ENCODE measurements at places on chromosomes 5 and 9.

GRCh38 chr9:34591248-34591916 lies 1.9 kb upstream of the CNTFR start:
- no peak for DNase-seq

GRCh38 chr5:94901191-94901979 lies 282.9 kb downstream of the SLF1 start:
- no peak for DNase-seq

GRCh38 chr5:135643881-135644766 lies 65.3 kb upstream of the CXCL14 start:
- DNase-seq = no peak

- no peak for DNase-seq
These were observed 73.1 kb downstream of the FOXB2 start for GRCh38 chr9:77092536-77092935.

DNA sequence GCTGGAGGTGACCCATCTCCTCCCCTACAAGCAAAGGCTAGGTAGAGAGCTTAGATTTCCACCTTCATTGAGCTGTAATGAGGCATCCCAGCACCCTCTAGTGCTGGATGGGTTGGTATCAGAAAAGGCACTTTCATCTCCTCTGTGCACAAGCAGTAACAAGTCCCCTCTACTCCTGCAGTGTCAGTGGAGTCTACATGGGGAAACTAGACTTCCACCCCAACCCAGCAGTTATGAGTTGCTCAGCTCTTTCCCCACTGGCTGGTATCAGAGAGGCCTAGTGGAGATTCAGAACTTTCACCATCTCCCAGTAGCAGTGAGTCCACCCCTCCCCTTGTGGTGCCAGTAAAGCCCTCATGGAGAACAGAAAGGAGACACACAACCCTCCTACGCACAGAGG lies 17.9 kb downstream of the FCN1 start:
- DNase-seq = no peak

- no peak for DNase-seq
These were observed 88.6 kb upstream of the CDKN2B start for GRCh38 chr9:22097707-22098106.

GRCh38 chr9:18976709-18977531 lies 56.1 kb downstream of the SAXO1 start:
- DNase-seq = no peak

GRCh38 chr5:178067755-178068154 lies 45.6 kb upstream of the N4BP3 start:
- no peak for DNase-seq

- no peak for DNase-seq
These were observed 120.6 kb downstream of the HMHB1 start for GRCh38 chr5:143932584-143932983.

GRCh38 chr5:1966461-1966860 lies 83.7 kb upstream of the IRX4 start:
- no peak for DNase-seq

DNA sequence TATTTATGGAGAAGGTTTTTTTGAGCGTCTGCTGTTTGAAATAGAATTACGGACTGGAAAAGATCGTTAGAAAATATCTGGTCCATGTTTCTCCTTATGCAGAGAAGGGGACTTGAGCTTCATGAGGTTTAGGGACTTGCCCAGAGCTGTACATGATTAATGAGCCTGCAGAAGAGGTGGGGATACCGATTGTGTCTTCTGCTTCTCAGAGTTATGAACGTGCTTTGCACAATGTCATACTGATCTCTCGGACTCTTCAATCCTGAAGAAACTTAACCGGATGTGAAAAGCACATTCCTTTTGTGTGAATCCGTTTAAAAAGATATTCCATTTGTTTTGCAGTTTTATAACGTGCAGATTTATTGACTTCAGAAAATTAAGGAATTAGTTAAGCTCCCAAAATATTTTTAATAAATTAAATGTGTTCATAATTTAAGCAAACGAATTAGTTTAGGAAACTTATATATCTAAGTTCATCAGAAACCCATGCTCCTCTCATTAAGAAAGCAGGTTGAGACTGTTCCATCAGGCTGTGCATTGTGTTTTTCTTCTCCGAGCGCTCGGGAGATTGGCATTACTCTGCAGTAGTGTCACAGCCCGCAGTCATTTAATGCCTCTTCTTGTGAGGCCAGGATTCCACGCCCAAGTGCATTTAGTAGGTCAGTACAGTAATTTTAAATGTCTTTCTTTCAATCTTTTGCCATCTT lies 40.8 kb upstream of the MEF2C start:
- DNase-seq = no peak

- no peak for DNase-seq
These were observed 32.1 kb downstream of the FGD3 start for GRCh38 chr9:92979283-92980056.

DNA sequence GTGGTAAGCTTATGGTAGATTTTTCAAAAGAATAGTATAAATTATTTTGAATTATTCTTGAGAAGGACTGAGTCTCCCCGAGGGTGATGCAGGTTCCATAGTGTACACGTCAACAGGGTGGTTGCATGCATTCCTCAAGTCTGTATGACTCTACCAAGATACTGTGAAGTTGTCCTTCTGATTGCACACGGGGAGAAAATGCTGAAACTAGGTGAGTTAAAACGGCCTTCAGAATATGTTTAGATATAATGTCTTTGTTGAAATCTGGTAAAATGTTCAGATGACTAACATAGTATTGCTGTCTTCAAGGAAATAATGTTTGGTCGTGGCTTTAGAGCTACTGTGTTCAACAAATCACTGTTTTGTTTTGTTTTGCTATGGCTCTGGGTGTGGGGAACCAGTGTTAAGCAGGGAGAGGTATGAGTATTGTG lies 22.4 kb upstream of the TNFAIP8 start:
- no peak for DNase-seq

DNA sequence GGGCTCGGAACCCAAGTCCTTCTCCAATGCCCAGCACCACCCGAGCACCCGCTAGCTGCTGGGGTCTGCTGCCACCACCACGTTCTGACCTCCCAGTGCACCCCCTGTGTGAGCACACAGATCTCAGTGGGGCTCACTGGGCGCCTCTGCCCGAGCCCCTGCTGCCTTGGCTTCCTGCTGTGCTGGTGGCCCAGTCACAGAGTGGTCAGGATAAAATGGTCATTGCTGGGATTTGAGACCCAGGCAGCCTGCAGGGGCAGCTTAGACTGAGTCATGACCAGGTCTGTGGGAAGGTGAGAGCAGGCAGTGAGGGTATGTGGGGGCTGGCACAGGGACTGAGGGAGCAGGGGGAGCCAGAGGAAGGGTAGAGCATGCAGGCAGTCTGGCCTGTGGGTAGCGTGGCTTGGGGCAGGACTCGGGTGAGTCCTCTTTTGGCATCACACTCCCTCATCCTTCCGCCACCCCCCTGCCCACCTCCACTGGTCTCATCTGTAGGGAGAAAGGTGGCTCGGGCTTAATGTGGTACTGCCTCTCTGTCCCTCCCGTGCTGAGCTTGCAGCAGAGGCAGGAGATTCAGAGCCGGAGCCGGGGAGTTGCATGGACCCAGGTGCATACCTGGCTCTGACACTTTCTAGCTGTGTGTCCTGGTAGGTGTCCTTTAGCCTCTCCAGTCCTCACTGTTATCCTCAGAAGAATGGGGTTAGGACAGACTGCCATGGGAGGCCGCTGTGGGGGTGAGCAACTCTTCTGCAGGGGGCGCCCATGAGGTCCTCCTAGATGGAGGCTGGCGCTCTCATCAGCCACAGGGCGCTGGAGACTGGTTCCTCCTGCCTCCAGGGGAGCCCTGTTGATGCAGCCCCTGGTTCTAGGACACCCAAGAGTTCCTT lies 32.1 kb downstream of the USP20 start:
- no peak for DNase-seq

DNA sequence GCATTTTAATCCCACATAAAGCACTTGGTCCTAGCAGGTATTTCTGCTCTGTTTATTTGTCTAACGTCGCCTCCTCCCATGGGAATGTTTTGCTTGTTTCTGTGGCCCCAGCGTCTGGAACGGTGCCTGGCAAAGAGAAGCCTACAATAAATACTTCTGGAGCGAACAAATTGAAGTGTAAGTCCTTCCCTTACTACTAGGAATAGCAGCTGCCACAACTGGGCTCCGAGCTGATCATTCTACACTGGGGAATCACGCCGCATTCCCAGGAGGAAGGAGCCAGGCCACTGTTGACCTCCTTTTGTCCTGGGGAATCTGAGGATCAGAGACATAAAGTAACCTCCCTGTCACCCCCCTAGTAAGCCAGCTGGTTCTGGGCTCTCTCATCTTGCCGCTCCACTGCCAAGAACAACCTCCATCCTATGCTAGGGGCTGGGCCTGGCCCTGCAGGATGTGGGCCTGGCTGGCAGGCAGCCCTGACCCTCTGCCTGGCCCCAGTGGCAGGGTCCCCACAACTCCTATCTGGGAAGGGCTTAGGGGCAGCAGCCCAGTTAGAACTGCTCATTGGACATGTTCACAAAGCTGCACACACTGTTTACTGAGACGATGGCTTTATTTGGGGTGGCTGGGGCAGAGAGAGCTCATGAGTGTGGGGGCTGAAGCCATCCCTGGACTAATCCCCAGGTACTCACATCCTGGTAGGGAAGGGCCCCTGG lies 82.8 kb downstream of the GTF3C4 start:
- DNase-seq = no peak

- no peak for DNase-seq
These were observed 35.0 kb upstream of the SLC6A3 start for GRCh38 chr5:1480217-1480616.

GRCh38 chr5:139149477-139150199 lies 48.5 kb downstream of the SIL1 start:
- no peak for DNase-seq

DNA sequence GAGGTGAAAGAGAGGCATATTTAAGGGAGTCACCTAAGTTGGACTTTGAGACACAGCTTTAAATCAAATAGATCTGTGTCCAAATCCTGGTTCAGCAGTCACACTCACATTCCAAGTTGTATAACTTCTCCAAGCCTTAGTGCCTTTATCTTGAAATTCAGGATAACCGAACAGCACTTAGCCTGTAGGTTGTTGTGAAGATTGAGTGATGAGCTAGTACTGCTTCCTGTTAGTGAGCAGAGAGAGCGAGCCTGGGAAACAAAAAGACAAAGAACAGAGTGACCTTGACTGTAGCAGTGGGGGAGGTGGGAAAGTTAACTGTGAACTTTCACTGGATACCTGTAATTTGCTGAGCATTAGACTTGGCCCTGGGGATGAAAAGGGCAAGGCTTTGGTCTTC lies 22.4 kb downstream of the MAML1 start:
- DNase-seq = no peak

DNA sequence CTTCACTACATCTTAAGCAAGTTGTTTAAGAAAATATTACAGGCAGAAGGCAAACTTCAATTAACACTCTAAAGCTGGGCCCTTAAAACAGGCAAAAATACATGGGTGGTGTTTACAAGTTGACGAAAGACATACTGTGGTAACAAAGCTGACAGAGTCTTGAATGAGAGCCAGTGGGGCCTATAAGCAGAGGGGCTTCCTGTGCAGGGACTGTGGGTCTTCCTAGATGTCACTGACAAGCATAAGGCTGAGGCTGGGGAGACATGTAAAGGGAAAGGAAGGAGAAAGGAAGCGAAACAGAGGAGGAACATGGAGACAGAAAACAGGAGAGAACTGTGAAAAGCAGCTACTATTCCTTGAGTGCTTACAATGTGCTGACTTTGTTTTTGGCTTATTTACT lies 308.0 kb upstream of the RPS23 start:
- DNase-seq = no peak

DNA sequence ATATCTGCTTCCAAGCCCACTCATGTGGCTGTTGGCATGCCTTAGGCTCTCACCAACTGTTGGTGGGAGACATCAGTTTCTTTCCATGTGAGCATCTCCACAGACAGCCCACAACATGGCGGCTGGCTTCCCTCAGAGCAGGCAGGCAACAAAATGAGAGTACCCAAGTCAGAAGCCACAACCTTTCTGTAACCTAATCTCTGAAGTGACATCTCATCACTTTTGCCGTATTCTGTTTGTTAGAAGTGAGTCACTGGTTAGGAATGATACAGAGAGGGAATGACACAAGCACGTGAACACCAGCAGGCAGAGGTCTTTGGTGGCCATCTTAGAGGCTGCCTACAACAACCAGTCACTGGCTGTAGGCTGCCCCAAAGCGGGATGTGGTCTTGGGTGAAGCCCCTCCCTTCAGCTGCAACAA lies 88.6 kb upstream of the RASGRF2 start:
- no peak for DNase-seq

GRCh38 chr9:79610019-79610631 lies 38.4 kb downstream of the TLE4 start:
- no peak for DNase-seq

- no peak for DNase-seq
These were observed 382.1 kb downstream of the CDH18 start for GRCh38 chr5:19605846-19606407.

- DNase-seq = no peak
These were observed at the start of gene PCDHB11 for GRCh38 chr5:141199359-141200235. Gene PCDHB11 (plus strand): TSS chr5:141199627. CDS start chr5:141199775, 148 bp downstream.

GRCh38 chr5:82523633-82524032 lies 245.5 kb upstream of the RPS23 start:
- DNase-seq = no peak

GRCh38 chr9:126523611-126524111 lies 90.1 kb upstream of the LMX1B start:
- DNase-seq = no peak

GRCh38 chr5:112372543-112372942 lies 46.5 kb downstream of the EPB41L4A start:
- DNase-seq = no peak

- no peak for DNase-seq
These were observed 29.4 kb upstream of the TNIP1 start for GRCh38 chr5:151110122-151110681.

GRCh38 chr9:36461323-36461722 lies 61.3 kb upstream of the RNF38 start:
- no peak for DNase-seq

DNA sequence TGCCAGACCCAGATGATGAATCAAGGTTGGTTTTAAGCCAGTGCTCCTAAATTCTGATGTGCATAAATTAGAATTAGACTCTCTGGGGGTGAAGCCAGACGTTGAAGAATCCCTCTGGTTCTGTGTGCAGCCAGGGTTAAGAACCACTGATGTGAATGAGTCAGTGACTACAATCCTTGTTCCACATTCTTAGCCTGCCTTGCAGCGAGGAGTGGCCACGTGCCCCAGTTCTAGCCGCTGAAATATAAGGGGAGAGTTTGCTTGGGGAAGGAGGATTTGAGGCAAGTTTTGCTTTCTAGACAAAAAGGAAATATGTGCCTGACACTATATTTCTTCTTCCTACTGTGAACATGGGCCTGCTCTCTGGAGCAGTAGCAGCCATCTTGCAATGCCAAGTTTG lies 34.2 kb upstream of the MSH3 start:
- no peak for DNase-seq

DNA sequence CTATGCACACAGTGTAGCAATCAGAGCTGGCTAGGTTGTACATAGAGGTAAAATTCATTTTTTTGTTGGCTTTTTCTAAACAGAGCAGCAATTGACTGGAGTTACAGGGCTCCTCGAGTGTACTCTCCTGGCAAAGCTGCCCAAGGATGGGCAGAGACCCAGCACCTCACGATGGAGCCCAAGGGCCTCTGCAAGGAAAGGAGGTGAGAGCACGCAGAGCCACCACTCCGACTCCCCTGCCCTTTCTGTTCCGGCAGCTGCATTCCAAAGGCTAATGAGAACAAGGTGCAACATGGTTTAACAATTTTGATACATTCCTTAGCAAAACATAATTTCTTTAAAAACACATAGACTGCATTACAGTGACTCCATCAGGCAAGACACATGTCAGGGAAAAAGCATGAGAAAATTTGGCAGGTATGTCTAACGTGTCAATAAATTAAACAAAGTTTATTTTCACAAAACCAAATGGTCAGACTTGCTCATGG lies 47.5 kb downstream of the SAXO1 start:
- no peak for DNase-seq

GRCh38 chr9:138052635-138053320 lies 175.2 kb downstream of the CACNA1B start:
- DNase-seq = no peak

Data from cortex of kidney (tissue), 1 donor.